ENCODE measurements at places on chromosomes 11 and 22. TPM values are rescaled to one million over a fixed set of nuclear protein-coding genes. Genes with fewer than 3 reads are reported as not detected.

Gene ADAMTS8
- 2.0 TPM for total RNA-seq

Gene SMC1B
- total RNA-seq: not detected

Gene MYOD1
- total RNA-seq: not detected

Gene ARHGAP20
- 52.4 TPM for total RNA-seq

Gene JAML
- total RNA-seq: 0.74 TPM

Gene KRTAP5-3
- total RNA-seq: not detected

Gene PDGFB
- 4.4 TPM for total RNA-seq

Gene IFITM10
- 0.49 TPM for total RNA-seq

Gene CDHR5
- not detected for total RNA-seq

Gene SHISA8
- total RNA-seq: not detected

Gene ZNF280A
- total RNA-seq: not detected
